ENCODE measurements at places on chromosomes 12 and 14.

DNA sequence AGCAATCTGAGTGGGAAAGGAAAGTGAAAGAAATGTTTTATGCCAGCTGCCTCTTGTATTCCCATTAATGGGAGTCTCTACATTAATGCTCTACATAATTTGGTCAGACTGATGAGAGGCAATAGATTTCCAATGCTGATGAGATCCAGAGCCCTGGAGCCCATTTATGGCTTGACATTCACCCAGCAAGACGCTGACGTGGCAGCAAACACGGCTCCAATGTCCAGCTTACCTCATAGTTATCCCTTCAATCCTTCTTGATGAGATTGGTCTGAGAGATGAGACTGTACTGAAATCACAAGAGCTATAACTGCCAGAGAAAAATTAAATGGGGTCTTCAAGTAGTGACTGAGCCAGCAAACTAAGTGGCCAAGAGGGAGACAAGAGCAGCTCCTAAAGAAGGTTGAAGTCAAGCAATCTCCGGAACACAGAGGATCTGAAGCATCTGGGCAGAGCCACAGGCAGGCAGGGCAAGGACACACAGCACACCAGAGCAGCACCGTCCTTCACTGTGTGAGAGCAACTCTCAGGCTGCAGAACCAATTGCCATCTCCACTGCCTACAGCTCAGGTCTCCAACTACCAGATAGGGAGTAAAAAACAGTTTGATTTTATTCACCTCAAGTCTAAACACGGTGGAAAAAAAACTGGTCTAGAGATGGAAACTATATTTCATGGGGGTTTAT lies 7.3 kb upstream of the MYO1A start:
- DNase-seq: no peak

- no peak for DNase-seq
These were observed 113.2 kb downstream of the DPF3 start for GRCh38 chr14:72780751-72781150.

GRCh38 chr12:5808981-5809380 lies 136.1 kb downstream of the ANO2 start:
- no peak for DNase-seq

- no peak for DNase-seq
These were observed 312.4 kb downstream of the RPAP3 start for GRCh38 chr12:47393403-47393790.

- DNase-seq: no peak
These were observed 440.9 kb upstream of the SEL1L start for GRCh38 chr14:81974543-81974942.

- no peak for DNase-seq
These were observed 209.8 kb upstream of the NUDT4 start for GRCh38 chr12:93167841-93168492.

- DNase-seq: no peak
These were observed 96.9 kb downstream of the HELB start for GRCh38 chr12:66398931-66399910.

DNA sequence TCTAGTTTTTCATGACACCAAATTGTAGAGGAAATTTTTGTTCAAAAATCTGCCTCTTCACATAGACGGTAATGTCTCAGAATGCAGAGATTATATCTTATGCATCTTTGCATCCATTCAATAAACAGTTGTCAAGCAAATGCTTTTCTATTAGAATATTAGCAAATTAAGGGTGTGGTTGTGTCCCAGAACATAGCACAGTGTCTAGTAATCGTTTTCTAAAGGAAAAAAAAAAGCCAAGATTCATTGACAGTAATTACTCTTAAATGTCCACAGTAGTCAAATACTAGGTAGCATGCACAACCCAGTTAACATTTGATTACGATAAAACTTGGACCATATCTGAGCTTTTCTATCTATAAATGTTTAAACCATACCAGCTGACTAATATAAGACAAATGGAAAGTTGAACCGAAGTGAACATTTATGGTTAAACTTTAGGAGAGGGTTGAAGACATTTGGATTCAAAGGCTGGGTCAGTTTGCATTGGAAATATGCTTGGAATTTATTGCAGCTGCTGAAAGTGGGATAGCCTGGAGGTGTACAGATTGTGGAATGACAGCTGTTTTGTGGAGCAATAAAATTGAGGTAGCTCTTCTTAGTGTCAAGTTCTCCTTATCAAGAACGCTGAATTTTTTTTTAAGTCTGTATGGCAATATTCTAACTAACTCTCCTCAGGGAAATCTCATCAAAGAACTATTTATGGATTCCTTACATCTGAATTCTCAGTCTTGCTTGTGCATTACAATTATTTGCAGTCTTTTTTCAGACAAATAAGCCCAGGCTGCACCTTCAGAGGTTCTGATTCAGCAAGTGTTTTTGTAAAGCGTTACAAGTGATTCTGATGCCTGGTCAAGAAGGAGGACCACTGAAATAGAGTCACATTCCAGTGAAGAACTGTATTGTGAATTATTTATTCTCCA lies 66.7 kb upstream of the ATP2B1 start:
- no peak for DNase-seq

DNA sequence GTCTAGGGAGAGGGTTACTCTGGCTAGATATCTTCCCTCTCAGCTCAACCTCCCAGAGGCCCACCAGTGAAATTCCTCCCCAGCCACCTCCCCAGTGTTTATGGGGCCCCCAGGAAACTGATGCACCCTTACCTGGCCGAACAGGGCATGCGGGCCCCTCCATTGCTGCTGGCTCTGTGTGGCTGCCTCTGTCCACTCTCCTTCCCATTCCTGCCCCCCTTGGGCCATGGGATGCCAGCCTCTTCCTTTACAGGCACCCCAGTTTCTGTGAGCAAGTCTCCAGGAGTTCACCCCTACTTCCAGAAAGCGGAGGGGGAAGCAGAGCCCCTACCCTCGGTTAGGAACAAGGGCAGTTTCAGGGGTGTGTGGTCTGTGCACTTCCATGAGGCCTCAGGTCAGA lies 19.4 kb upstream of the ZDHHC22 start:
- DNase-seq: no peak

DNA sequence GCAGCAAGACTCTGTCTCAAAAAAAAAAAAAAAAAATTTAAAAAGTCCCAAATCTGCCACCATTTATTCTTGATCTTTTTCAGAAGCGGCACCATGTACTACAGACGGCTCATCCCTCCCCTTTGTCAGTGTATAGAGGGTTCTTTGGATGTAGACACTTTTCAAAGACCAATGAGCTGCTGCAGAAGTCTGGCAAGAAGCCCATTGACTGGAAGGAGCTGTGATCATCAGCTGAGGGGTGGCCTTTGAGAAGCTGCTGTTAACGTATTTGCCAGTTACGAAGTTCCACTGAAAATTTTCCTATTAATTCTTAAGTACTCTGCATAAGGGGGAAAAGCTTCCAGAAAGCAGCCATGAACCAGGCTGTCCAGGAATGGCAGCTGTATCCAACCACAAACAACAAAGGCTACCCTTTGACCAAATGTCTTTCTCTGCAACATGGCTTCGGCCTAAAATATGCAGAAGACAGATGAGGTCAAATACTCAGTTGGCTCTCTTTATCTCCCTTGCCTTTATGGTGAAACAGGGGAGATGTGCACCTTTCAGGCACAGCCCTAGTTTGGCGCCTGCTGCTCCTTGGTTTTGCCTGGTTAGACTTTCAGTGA lies 6.5 kb upstream of the ACACB start:
- no peak for DNase-seq

- DNase-seq: no peak
These were observed 1.4 kb upstream of the HSP90AA1 start for GRCh38 chr14:102088012-102088792.

- DNase-seq: no peak
These were observed 16.5 kb downstream of the SLC15A4 start for GRCh38 chr12:128807161-128807724.

DNA sequence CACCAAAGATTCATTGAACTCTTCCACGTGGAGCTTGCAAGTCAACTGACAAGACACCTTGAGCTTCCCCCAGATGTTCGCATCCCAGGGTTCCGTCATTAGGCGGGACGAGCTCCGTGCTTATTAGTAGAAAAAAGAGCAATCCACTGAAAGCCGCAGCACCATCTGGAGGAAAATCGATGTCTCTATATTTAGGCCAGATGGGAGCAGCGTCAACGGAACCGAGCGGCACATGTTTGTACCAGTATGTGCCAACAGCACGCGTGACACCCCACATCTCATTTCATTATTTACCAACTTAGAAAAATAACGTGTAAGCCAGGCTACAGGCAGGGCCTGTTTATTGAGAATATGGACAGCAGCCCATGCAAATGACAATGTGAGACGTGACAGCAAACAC lies 45.8 kb upstream of the TMEM132D start:
- DNase-seq: no peak

DNA sequence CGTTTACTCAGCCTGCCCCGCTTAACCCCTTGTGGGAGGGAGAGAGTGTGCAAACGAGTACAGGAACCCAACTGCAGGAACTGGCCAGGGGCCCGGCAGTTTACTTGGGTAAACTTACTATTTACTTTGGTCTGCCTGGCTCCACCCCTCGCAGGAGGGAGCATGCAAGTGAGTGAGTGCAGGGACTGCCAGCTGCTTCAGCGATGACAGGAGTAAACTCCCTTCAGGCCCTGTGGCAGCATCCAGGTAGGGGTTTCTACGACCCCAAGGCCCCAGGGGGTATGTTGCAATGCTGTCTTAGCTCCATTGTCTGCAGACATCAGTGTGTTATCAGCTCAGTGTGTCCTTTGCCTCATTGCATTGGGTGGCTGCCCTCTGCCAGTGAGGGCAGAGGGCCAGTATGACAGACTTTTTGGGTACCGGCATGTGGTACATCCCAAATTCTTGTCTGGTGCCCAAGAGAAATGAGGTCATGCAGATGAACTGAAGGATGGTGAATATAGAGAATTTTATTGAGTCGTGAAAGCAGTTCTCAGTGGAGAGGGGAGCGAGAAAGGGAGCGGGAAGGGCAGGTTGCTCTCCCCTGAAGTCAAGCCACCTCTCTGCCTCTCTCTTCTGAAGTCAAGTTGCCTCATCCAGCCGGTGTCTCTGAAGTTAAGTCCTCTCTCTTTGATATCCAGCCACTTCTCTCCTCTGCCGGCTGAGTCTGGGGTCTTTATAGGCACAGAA lies 181.8 kb downstream of the FUT8 start:
- no peak for DNase-seq

DNA sequence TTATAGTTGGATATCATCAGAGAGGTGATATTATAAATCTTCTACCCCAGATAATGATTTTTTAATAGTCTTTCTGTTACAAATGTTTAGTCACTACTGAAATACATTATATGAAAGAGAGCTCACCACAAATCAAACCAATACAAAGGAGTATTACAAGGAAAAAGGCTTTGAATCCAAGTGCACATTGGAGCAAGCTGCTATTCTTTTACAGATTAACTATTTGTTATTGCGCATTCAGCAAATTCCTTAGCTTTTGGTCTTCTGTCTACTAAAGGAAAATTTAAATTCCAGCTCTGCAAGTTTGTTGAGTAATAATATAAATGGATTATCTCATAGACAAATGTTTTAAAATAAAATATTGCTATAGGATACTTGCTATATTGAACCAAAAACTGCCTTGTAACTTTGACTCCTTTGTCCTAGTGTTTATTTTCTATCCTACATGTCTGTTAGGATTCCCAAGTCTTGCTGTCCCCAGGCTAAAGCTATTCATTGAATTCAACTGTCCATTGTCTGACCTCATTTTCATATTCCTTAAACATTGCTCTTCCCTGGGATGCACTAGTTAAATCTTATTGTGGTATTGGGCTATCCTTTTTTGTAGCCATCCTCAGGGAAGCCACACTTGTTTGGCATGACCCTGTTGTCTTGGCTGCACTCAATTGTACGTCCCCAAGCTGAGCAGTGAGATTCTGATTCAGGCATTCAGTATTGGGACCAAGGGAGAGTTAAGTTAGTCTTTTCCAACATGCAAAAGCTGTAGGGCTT lies 41.5 kb downstream of the PDE3A start:
- no peak for DNase-seq

- DNase-seq: no peak
These were observed 27.3 kb upstream of the CHPT1 start for GRCh38 chr12:101670007-101670671.

- no peak for DNase-seq
These were observed 100.1 kb downstream of the PAH start for GRCh38 chr12:102816816-102817434.

GRCh38 chr12:130742716-130743115 lies 26.6 kb upstream of the RIMBP2 start:
- no peak for DNase-seq

DNA sequence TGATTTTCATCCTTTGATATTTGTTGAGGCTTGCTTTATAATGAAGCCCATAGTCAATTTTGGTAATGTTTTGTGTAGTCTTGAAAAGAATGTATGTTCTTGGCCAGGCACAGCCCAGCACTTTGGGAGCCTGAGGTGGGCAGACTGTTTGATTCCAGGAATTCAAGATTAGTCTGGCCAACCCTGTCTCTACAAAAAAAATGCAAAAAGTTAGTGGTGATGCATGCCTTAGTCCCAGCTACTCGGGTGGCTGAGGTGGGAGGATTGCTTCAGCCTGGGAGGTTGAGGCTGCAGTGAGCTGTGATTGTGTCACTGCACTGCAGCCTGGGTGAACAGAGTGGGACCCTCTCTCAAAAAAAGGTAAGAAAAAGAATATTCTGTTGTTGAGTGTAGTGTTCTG lies 10.8 kb downstream of the ETNK1 start:
- DNase-seq: no peak

DNA sequence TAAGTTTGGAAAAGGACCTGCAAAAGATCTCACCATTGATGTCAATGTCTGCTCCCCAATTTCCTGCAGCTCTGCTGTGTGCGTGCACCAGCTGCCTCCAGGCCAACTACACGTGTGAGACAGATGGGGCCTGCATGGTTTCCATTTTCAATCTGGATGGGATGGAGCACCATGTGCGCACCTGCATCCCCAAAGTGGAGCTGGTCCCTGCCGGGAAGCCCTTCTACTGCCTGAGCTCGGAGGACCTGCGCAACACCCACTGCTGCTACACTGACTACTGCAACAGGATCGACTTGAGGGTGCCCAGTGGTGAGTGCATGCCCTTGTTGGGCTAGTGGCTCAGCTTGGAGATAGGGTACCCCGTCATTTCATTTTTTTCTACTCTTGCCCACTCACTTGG lies 23.7 kb downstream of the ACVR1B start:
- no peak for DNase-seq

GRCh38 chr12:96529912-96530311 lies 40.5 kb downstream of the CFAP54 start:
- DNase-seq: no peak

GRCh38 chr14:51550636-51551035 lies 101.1 kb upstream of the FRMD6 start:
- no peak for DNase-seq

DNA sequence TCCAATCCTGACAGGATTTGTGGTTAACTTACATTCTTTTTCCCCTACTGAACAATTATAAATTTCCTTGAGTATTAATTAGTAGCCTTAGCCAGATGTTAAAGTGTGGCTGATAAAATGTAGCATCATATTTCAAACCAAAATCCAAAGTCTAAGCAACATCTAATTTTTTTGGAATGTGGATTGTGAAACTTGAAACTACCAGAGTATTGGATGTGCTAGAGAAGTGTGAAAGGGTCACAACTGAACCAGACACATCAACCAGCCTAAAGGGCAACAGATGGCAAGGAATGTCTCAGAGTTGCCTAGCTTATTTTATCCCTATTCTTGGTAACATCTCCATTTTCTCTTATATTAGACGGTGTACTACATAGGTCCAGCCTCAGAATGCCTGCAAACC lies 153.1 kb upstream of the DCN start:
- no peak for DNase-seq

- no peak for DNase-seq
These were observed 227.5 kb upstream of the RMST start for GRCh38 chr12:97235102-97235501.

- DNase-seq: no peak
These were observed 613.8 kb downstream of the KCNH5 start for GRCh38 chr14:62431496-62431895.

GRCh38 chr12:44031472-44032185 lies 195.7 kb downstream of the TMEM117 start:
- no peak for DNase-seq

- DNase-seq: no peak
These were observed 206.7 kb upstream of the CPNE8 start for GRCh38 chr12:39112064-39112463.

Measured in NCI-H1930 (cell line).